ENCODE measurements at places on chromosomes 2 and 18.

DNA sequence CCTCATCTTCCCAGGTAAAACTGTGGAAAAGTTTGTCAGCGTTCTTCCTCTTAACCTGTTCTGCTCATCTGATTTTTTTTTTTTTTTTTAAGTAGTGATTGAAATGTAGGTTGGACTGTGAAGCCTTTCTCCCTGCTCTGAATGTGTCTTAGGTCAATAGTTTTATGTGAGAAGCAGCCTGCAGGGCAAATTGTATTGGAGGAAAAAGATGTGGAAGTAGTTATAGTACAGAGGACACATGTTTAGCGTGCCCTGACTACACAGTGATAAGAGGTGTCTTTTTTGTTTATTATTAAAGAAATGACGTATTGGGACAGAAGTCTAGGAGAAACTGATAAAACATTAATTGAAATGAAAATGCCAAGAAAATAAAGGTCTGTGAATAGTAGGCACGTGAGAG is 1.5 kb downstream of the MTA3 start:
- DNase-seq: peak; percentile 31

DNA sequence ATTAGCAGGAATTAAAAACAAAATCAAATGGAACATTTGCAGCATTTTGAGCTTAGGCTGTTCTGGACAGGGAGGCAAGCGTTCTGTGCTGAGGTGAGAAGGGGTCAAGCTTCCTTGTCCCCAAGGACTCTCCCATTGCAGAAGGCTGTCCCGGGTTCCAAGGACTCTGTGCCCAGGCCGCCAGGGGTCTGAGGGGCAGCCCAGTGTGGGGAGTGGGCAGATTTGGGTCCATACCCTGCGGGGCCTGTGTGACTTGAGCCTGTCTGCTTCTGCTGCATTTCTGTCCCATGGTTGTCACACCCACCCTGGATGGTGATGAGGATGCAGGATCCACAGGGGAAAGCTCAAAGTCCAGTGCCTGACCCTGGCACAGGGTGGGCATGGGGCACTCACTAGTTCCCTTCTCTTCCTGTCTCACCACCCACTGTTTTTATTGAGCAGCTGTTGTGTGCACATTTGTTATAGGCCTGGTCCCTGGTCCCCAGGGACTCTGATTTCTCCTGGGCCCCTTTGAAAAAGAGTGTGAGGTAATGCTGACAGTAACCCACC is 211.4 kb upstream of the HS6ST1 start:
- no peak for DNase-seq

DNA sequence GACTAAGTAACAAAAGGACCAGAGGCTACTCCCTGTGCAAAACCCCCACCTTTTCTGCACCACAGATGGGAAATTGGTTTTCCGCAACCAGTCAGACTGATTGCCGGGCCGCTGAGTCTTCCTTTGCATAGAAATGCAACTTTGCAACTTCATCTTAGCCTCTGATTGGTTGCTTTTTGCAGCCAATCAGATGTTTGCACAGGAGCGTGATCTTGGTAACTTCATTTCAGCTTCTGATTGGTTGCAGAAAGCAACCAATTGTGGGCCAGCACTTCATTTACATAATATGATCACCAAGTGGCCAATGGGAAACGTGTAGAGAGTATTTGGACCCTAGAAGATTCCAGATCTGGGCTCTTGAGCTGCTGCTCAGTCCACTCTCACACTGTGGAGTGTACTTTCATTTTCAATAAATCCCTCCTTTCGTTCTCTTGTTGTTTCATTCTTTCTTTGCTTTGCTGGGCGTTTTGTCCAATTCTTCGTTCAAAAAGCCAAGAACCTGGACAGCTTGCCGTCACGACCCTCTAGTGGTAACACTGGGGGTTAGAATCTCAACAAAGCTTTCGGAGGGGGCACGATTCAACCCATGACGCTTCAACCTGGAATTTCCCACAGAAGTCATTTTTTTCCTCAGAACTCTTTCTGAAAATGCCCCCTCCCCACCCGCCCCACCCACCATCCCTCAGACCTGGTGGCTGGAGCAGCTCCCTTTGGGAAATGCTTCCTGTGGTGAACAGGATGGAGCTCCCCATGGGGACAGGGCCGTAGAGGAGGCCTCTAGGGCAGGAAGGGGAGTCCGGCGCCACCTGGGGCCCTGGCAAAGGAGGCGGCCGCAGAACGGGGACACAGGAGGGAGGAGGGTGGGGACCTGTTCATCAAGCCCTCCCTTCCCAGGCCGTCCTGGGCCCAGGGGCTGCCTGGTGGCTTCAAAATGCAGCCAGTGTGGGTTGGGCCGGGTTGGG is 31.8 kb upstream of the KCNF1 start:
- no peak for DNase-seq

DNA sequence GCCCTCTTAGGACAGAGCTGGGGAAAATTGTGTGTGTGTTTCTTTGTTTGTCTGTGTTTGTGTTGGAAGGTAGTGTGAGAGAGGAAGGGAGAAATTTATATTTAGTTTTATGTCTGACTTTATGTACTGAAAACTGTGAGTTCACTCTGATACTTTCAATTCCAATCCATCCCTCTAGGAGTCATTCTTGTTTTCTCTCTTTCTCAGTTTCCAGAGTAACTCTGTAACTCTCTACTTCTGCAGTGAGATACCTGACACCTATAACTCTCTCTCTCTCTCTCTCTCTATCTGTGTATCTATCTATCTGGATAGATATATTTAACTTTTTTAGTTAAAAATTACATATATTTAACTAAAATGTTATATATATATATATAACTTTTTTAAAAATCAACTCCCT is 128.7 kb downstream of the UBR3 start:
- DNase-seq: no peak

GRCh38 chr18:76488190-76488589 is 6.9 kb downstream of the ZNF516 start:
- peak; percentile 67 for DNase-seq

- no peak for DNase-seq
These were observed 4.4 kb upstream of the NEU4 start for GRCh38 chr2:241804326-241805229.

DNA sequence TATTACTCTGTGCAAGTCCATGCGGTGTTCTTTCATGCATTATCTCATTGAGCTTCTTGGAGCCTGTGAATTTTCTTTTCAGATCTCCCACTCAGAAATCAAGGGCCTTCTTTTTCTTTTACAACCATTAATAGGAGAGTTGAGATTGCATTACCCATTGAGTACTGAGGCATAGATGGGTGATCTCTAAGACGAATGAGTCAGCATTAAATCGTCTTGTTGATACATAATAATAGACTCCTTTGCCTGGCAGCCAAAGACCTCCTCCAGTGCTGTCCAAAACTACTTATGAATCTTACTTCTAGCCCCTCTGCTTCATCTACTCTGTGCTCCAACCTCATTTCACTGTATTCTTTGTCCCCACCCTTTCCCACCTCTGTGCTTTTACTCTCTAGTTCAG is 180.5 kb downstream of the AGPS start:
- DNase-seq: peak; percentile 10

DNA sequence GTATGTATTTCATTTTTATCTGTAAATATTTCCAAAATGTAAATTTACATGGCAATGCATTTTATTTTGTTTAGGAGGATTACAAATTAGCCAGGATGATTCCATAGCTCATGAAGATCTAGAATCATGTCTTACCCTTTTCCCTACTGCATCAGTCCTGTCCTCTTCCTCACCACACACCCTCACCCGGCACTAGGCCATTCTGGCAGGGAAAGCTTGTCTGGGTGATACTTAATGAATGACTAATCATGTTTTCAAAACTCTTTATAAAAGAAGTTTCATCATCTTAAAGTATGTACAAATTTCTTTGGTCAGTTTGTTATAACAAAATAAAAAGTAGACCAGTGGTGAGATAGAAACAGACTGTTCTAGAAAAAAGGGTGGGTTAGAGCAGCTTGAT is 283.3 kb upstream of the VWC2L start:
- peak; percentile 83 for DNase-seq

GRCh38 chr18:44601447-44601846 is 79.2 kb upstream of the SETBP1 start:
- DNase-seq: peak; percentile 91

DNA sequence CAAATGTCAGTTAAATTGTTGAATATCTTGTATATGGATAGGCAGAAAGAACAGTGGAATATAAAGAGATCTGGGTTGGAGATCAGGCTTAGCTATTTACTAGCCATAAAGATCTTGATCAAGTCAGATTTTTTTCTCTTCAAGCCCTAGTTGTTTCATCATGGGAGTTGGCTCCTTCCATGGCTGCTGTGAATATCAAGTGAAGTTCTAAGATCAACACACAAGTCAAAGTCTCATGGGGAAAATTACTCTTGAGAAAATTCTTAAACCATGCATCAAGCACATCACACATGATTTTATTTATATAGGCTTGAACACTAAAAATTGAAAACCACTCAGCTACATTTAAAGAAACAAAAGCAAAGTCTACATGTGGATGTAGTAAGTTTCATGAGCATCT is 79.8 kb downstream of the C1D start:
- DNase-seq: peak; percentile 50

GRCh38 chr2:207223051-207223450 is 57.3 kb upstream of the KLF7 start:
- DNase-seq: no peak

DNA sequence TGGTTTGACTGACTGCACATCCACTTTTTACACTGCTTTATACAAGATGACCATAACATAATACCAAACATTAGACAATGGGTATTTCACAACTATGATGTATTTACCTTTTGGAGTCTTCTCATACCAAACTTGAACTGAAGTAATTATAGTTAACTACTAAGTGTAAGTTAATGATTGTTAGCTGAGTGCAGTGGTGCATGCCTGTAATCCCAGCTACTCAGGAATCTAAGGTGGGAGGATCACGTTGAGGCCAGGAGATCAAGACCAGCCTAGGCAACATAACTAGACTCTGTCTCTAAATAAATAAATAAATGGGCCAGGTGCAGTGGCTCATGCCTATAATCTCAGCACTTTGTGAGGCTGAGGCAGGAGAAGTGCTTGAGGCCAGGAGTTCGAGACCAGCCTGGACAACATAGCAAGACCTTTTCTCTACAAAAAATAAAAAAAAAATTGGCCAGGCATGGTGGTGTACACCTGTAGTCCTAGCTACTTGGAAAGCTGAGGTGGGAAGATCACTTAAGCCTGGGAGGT is 44.9 kb upstream of the ORC2 start:
- DNase-seq: no peak

DNA sequence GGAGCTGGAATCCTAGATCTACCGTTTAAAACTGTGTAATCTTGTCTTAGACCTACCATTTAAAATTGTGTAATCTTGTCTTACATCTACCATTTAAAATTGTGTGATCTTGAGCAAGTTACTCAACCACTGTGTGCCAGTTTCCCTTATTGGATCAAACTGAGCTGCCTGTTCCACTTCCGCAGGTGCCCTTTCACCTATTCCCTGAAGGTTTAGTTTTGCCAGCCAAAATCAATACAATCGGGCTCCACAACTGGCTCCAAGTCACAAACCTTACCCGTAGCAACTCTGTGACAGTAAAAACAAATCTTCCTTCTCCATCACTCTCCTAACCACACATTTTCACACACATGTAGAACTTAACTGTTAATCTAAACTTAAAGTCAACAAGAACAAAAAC is 20.1 kb downstream of the DOCK10 start:
- DNase-seq: no peak

DNA sequence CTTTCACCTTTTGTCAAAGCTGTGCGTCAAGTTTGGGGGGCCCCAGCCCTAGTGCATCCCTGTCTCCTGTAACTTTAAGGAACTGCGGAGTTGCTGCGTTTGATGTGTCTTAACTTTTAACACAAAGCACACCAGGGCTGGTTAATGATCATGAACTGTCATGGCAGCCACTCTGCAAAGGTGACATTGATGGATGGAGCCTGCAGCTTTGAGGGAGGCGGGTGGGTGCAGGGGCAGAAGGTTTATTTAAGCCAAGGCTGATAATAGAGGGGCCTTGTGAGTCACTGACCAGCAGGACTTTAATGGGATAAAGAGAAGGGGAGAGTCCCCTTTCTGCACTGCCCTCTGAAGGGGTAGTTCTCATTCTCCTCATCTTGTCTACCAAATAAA is 190.2 kb upstream of the GATA6 start:
- no peak for DNase-seq

GRCh38 chr18:7170292-7170691 is 52.7 kb upstream of the LAMA1 start:
- no peak for DNase-seq

- DNase-seq: no peak
These were observed 237.4 kb downstream of the LPIN1 start for GRCh38 chr2:11983870-11984269.

GRCh38 chr2:30165050-30165520 is 18.3 kb downstream of the YPEL5 start:
- peak; percentile 80 for DNase-seq

- DNase-seq: no peak
These were observed 3.6 kb upstream of the MTHFD2 start for GRCh38 chr2:74194799-74195198.

GRCh38 chr18:53918091-53918490 is 306.4 kb downstream of the MBD2 start:
- DNase-seq: no peak
